ENCODE measurements at places on chromosomes 2 and 18.

DNA sequence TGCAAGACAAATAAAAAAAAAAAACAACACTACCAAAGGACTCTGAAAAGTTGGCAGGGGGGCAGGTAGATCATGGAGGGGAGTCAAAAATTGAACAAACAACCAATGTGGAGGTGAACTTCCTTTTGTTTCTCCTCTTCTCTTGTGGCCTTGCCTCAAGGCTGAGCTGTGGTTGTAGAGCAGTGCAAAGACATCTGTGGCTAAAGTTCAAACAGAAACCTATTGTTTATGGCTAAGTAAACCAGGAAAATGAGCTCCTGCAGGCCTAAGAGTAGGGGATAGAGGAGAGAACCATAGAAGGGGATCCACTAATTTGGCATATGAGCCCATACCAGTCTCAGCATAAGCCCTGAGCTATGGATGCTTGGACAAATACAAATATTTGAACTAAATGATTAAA lies 40.2 kb upstream of the EGR4 start:
- DNase-seq = no peak

DNA sequence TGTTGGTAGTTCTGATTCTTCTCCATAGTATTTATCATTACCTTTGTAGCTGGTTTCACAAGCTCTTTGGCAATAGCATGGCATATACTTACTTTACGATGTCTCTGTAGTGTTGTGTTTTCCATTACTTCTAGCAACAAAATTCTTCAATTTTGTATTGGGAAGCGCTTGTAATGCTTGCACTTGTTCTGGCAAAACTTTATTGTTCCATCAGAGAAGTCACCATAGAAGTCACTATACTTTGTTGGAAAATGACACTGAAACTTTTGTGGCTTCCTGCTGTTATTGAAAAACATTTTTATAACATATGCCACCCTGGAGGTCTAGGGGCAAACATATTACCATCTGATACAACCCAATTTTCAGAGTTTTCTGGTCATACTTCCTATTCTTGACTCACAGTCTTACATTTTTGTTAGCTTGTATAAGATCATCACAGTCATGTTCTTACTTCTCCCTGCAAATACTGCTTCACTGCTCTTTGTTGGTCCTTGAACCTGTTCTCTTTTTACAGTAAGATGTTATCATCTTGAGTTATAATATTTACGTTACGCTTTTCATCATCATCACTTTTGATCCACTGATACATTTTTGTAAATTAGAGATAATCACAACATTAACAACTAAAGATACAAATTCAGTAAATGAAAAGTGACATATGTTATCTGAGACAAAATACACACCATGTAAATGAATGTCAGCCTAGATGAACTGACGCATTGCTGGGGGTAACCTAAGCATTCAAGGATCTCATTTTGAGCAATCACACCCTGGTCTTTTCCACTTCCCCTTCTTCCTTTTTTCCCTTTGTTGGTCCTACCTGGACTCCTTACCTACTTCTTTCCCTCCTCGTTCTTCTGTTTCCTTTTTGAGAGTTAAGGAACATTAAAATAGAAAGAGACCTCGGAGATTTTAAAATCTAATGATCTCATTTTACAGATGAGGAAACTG lies 33.3 kb upstream of the CXCR4 start:
- no peak for DNase-seq

DNA sequence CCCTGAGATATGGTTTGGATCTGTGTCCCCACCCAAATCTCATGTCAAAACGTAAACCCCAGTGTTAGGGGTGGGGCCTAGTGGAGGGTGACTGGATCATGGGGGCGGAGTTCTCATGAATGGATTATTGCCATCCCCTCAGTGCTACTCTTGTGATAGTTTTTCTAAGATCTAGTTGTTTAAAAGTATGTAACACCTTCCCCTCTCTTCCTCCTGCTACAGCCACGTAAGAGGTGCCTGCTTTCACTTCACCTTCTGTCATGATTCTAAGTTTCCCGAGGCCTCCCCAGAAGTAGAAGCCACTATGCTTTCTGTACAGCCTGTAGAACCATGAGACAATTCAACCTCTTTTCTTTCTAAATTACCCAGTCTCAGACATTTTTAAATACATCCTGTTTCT lies 16.9 kb downstream of the PUM2 start:
- no peak for DNase-seq

DNA sequence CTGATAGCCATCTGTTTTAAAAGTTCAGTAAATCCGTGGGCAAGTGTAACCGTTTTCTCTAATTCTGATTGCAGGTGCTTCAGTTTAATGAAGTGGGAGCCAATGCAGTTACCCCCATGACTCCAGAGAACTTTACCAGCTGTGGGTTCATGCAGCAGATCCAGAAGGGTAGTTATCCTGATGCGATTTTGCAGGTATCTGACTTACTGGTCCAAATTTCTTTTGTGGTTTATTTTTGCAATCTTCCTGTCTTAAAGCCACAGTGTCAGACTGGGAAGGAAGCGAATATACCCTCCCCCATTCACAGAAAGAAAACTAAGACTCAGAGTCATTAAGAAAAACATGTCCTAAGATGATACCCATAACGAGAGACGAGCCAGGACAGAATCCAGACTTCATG lies 7.7 kb downstream of the SERPINB2 start:
- no peak for DNase-seq

GRCh38 chr2:22694856-22695255 lies 690.1 kb upstream of the KLHL29 start:
- DNase-seq = no peak

- DNase-seq = no peak
Measured at GRCh38 chr2:157058161-157058560, 199.3 kb upstream of the GALNT5 start.

GRCh38 chr2:44974064-44974715 lies 32.7 kb downstream of the SIX3 start:
- DNase-seq = no peak

DNA sequence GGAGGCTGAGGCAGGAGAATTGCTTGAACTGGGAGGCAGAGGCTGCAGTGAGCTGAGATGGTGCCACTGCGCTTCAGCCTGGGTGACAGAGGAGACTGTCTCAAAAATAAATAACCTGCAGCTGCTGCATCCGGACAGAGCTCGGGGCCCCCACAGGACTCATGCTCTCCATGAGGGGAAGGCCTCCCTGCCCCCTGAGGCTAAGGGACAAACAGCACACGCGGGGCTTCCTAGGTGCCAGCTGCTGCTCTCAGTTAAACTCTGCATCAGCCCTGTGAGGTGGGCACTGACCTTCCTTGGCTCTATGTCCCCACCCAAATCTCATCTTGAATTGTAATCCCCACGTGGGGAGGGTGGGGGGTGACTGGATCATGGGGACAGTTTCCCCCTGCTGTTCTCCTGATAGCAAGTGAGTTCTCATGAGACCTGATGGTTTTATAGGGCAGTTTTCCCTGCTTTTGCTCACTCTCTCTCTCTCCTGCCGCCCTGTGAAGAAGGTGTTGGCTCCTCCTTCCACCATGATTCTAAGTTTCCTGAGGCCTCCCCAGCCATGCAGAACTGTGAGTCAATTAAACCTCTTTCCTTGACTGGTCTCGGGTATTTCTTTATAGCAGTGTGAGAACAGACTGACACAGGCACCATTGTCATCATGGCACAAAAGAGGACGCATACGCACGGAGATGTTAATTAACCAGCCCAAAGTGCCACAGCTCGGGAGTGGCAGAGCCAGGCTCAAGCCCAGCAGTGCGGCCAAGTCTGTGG lies 49.9 kb upstream of the TAF1B start:
- no peak for DNase-seq

- DNase-seq = no peak
Measured at GRCh38 chr2:134120733-134121630, 132.9 kb upstream of the MGAT5 start.

Measured in cortex of kidney (tissue), 1 donor.